Right cardiac atrium (tissue), 5 donors: ENCODE measurements at places on chromosomes 7 and 10.

DNA sequence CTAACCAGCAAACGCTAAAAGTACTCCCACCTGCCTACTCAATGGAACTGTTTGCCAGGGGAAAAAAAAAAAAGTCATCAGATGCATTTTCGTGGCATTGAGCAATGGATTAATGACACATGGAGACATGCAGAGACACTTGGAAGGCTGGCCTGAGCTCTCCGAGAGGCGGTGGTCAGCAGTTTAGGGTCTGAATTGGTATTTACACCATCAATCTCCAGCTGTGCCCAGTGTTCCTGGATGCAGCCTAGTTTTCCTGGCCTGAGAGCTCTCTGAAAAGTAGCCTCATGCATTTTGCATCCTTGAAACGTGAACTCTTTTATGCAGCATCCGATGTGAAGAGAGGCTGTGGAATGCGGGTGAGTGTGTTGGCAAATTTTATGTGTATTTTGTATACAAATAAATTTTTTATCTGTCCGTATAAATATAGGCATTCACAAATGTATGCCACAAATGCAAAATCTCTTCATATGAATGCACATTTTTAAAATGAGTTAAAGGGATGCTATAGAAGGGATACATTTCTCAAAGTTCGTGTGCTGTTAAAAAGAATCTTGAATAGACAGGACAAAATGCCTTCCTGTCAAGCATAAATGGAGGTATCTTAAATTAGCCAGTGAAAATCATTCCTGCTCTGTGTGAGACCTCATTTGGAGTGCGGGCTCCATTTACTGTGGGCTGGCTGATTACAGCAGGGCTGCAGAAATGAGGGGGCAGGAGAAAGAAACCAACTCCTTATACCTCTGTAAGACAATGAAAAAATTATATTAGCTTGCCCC is 137.7 kb upstream of the PFKP start:
- DNase-seq: no peak

- no peak for DNase-seq
Observed at GRCh38 chr7:11557627-11558026, 274.4 kb downstream of the THSD7A start.

GRCh38 chr7:12052211-12052610 is 158.9 kb upstream of the TMEM106B start:
- DNase-seq: no peak

DNA sequence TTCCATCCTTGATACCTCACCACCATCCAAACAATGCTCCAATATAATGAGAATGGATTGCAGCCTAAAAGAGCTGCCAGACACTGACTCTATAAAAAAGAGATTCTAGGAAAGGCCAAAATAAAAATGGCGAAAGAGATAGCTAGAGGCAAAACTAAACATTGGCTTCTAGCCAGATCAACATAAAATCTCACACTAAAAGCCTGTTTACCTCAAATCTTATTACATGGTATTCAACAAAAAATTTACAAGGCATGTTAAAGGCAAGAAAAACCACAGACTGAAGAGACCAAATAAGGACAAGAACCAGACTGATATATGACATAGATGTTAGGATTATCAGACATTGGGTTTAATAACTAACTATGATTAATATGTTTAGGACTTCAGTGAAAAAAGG is 1127.0 kb downstream of the DNAJB9 start:
- no peak for DNase-seq

DNA sequence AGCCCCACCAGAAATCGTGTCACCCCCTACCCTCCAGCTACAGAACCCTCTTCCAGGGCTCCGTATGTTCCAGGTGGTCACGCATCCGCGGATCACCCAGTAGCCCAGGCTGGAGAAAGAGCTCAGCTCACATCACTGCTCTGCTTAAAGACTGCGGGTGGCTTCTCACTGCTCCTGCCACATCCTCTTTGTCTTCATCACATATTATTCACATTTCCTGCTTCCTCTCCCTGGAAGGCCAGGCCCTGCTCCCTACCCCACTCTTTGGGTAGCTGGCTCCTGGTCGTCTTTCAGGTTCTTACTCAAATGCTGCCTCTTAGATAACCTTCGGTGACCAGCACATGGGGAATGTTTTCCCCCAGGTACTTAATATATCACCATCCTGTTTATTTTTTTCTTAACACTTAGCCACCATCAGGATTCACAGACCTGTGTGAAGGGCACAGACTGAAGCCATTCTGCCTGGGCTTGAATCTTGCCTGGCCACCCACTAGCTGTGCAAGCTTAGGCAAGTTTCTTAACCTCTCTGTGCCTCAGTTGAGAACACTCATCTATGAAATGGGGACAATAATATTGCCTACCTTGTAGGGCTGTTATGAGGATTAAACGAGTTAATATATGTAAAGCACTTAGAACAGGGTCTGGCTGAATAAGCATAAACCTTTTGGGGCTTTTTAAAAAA is 307.8 kb downstream of the PRPF18 start:
- DNase-seq: no peak

- no peak for DNase-seq
Observed at GRCh38 chr10:126384269-126384873, 3.9 kb downstream of the ADAM12 start.

DNA sequence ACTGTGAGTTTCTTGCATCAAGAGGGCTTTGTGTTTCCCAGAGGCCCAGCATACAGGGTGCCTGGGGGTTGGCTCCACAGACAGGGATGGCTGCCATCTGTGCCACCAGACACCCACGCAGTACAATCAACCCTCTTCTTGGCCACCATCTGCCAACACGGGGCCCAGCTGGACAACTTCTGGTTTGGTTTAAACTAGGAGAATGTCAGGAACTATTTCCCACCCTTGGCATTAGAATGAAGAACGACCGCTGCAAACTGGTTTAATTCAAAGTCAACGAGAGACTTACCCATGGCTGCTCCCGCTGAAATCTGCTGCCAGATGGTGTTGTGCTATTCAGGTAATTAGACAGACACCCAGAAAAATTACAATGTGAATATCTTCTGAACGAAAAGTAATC is 27.8 kb downstream of the NMT2 start:
- DNase-seq: no peak

DNA sequence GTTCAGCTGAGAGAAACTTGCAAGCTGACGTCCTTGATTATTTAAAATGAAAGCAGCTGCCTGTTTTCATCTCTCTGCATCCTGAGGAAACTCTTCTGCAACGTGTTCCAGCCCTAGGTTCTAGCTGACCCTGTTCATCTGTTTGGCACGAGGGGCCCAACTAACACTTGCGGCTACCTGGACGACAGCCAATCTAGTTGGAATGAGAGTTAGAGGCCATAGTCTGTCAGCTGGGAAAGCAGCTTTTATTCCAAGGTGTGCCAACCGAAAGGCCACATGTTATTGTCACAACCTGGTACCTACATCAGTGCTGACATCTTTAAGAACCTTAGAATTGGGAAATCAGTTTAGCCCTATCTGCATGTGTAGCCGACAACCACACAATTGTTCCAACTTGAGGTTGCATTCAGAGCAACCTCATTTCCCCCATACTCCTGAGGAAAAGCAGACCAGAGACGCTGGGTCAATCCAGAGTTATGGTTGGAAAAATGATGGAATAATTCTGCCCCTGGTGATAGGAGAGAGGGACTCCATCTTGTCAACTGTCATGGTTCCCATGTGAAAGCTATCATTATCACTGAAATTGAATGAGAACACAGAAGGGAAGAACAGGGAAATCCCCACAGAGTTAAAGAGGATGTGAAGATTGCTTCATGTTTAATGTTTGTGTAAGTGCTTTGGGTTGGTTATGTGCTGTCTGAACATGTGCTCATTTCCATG is 121.6 kb downstream of the EGFR start:
- peak; percentile 80 for DNase-seq

DNA sequence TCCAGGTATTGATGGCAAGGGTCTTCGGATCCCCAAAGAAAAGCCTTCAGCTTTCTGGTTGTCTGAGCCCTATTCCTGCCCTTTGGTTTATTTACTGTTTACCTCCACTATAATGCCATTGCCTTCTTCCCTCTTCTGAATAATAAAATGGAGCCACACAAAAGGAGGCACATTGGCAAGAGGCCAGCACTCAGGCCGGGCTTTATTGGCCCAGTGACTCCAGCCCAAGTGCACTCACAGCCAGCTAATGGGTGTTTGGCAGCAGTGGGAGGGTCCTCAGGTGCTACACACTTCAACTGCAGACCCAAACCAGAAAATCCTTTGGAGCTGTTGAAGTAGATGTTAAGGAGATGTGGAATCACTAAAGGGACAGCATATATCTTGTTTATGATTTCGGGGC is 336.0 kb downstream of the PLXNA4 start:
- DNase-seq: no peak

DNA sequence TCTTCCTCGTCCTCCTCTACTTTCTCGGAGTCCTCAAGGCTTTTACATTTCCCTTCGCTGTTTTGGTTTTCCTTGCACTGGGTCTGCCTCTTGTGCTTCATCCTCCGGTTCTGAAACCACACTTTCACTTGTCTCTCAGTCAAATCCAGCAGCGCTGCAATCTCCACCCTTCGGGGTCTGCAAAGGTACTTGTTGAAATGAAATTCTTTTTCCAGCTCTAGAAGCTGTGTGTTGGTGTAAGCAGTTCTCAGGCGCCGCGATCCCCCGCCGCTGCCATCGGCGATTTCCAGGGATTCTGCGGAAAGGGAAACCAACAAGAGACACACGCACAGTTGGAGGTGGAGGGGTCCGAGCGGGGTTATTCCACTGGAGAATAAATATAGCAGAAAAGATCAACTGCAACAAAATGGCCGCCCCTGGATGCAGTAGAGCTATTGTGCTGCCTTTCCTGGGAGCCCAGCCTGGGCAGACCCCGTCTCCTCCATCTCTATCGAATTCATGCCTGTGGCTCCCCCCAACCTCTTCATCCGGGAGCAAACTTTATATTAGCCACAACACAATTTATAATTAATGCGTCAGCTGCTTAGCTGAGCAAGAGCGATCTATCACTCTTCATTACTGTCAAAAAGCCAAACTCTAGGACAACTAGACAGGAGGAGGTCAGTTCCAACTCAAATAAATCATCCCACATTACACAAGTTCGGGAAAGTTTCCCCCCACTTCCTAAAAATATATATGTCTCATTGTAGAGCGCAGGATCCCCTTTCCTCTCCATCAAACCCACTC is 1.1 kb downstream of the HOXA2 start:
- DNase-seq: no peak

DNA sequence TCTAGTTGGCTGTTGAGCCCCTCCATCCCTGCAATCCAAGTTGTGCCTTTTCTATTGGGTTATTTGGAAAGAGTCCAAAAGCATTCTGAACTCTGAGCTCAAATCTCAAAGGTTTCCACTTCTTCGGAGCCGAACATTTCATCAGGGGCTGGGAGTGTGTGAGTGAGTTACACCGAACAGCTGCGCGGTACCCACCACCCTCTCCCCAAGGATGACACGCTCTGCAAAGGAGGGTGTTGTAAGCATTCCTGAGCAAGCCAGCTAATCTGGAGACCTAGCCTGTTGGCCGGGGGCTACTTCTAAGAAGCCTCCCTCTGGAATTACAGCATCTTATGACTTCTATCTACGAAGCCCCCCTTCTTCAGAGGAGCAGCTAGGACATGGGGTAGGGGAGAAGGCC is 270.5 kb downstream of the CREB5 start:
- DNase-seq: peak; percentile 48

DNA sequence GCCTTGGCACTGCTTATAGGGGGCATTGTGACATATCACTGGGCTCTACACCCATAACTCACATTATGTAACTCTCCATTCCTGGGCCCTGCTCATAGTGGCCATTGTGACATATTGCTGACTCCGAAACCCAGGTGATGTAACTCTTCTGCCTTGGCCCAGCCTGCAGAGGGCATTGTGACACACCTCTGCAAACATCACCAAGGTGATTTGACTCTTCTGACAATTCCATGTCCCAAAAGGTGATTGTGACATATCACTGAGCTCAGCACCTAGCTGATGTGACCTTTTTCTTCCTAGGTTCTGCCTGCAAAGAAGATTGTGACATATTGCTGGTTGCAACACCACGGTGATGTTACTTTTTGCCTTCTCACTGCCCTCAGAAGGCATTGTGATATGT is 36.5 kb upstream of the ZNF680 start:
- DNase-seq: no peak

GRCh38 chr10:125002423-125003145 is 60.7 kb downstream of the ZRANB1 start:
- DNase-seq: peak; percentile 57

DNA sequence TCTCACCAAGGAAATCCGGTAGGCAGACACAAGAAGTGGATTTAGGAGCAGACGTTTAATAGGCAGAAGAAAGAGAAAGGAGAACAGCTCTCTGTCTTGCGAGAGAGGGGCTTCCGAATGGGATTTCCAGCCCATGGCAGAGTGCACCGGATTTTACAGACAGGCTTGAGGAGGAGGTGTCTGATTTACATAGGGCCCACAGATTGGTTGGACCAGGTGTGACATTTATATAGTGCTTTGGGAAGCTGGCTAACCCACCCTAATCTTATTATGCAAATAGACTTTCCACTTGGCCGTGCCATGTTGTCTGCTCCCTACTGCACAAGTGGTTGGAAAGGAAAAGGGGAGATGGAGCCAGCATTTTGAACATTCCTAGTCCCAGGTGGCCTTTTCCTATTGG is 57.8 kb downstream of the ANKMY2 start:
- DNase-seq: no peak

- DNase-seq: no peak
Observed at GRCh38 chr10:49661140-49661856, 18.2 kb upstream of the C10orf53 start.

- DNase-seq: no peak
Observed at GRCh38 chr7:118753479-118753878, 529.0 kb downstream of the ANKRD7 start.

DNA sequence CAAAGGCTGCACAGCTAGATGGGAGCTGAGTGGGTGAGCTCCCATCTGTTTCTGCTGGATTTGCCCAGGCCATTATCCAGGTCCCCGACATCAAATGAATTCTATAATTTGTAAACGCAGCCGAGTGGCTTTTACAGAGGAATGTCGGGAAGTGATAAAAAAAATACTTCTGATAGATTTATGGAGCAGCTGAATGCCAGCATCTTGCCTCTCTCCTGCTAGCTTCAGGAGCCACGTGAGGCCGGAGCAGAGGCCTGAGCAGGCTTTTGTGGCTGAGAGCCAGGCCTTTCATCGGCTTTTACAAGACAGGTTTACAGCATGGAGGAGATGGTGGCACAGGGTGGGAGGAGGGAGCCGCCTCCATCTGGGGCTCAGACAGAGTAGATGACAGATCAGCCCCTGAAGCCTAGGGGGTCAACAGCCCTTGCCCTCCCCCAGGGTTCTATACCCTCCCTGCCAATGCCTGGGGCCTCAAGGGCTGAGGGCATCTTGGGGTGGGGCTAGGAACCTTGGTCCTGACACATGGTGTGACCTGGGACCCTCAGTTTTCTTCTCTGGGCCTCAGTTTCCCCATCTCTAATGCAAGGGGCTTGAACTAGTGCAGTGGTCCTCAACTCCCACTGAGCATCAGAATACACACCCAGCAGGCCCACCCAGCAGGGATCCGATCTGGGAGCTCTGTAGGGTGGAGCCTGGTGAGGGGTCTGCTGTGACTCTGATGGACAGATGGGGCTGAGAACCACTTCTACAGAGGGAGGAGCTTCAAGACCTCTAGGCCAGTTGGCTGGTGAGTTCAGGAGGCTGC is 44.2 kb upstream of the PCBD1 start:
- no peak for DNase-seq

GRCh38 chr7:1823376-1824150 is 153.5 kb downstream of the ELFN1 start:
- no peak for DNase-seq

GRCh38 chr7:71787513-71787912 is 624.6 kb downstream of the CALN1 start:
- DNase-seq: no peak
